ENCODE measurements at places on chromosomes 12 and 14. TPM values are rescaled to one million over a fixed set of nuclear protein-coding genes. Genes with fewer than 3 reads are reported as not detected.

OTOGL gene
- polyA plus RNA-seq = 2.9 TPM

KRT73 gene
- not detected for polyA plus RNA-seq

CRIP1 gene
- polyA plus RNA-seq = 35.4 TPM

AQP2 gene
- not detected for polyA plus RNA-seq

MARK3 gene
- polyA plus RNA-seq = 84.7 TPM

LALBA gene
- polyA plus RNA-seq = not detected

KLRG1 gene
- polyA plus RNA-seq = 1.1 TPM

DTX1 gene
- 4.0 TPM for polyA plus RNA-seq
